ENCODE measurements at places on chromosomes 11 and 22. TPM values are rescaled to one million over a fixed set of nuclear protein-coding genes. Genes with fewer than 3 reads are reported as not detected.

DNA sequence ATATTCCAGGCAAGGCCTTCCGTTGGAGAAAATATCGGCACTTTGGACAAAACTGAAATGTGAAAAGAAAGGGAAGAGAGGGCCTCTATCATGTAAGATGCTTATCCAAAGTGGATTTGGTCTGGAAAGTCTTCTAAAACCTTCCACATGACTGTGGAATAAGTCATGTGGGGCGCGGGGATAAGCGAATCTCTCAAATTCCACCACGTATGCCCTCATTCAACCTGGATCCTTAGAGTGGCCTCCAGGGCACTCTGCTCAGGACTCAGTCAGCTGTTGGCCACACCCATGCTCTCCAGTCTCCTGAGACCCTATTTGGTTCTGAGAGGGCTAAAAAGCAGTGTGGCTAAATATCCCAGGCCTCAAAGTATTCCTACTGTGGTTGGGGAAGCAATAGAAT, 2.0 kb upstream of the TIMP3 start:
- no peak for DNase-seq

GRCh38 chr11:110308071-110308470, 11.7 kb upstream of the RDX start:
- DNase-seq = no peak

DNA sequence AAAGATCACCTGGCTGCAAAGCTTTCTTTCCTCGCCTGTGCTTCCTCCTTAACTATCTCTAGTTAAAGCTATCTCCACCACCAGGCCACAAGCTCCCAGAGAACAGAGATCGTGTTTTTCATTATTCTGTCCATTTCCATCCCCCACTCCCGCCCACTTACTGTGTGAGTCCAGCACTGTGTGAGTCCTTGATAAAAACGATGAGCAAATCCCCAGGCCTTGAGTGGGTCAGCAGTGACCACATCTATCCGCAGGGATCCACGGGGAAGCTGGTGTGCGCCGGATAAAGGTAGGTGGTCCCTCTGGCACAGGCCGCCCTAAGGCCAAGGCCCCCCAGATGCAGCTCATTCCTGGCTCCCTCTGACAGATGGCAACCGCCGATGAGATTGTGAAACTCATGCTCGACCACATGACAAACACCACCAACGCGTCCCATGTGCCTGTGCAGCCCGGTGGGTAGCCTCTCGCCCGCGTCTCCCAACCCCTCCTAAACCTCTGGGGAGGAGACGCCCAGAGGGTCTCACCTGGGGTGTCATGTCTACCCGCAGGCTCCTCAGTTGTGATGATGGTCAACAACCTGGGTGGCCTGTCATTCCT, 9.3 kb downstream of the TKFC start:
- DNase-seq = no peak

GRCh38 chr11:93704237-93704636, 37.1 kb downstream of the TAF1D start:
- DNase-seq = no peak

DNA sequence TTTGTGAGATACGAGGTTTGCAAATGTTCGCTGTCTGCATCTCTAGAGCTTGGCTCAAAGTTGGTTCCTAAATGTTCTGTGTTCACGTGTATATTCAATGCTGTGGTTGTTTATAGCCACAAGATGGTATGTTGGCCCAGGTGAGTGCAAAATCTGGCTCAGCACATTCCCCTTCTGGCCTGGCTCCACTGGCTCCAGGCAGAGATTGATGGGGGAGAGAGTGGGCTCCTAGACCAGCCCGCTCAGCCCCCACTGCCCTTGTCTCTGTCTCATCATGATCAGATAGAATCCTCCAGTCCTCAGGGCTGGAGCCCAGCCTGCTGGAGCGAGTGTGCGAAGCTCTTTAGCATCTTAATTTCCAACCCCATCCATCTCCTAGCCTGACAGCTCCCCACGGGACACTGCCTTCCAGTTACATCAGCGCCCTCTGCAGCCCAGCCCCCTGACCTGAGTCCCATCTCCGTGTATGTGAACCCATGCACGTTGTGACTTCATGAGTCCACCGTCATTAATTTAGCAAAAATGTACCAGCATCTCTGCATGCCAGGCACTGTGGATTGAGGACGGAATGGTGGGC, 2.0 kb downstream of the P2RX3 start:
- no peak for DNase-seq

DNA sequence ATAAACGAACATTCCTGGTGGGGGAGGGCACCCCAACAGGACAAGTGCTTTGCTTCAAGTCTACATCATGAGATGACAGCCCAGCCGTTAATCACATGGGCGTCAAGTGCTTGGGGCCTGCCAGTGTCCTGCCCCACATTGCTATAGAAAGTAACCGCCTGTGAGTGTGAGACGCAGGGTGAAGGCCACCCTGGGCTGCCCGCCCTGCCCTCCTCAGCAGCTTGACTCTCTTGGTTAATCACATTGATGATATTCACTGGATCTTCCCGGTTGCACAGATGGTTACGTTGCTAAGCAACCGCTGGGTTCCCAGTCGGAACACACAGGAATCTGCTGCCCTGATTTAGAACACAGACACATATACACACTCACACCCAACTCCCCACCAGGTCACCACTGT, 79.3 kb downstream of the CTTN start:
- peak; percentile 17 for DNase-seq

GRCh38 chr11:499201-500076, 7.6 kb downstream of the RNH1 start:
- no peak for DNase-seq

DNA sequence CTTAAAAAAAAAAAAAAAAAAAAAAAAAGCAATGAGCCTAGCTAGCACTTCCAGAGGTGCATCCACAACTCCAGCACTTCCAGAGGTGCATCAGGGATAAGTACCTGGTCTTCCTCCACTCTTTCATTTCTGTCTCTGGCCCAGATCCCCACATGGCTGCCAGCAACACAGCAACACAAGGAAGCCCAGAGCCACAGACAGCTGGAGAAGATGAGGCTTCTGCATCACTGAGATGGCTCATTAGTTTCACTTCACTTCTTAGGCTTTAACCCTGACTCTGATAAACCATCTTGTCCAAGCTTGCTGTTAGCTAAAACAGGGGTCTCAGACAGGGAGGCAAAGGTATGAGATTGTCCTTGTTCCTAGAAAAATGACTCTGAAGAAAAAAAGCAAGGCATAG, 35.6 kb downstream of the PC start:
- DNase-seq = no peak

DNA sequence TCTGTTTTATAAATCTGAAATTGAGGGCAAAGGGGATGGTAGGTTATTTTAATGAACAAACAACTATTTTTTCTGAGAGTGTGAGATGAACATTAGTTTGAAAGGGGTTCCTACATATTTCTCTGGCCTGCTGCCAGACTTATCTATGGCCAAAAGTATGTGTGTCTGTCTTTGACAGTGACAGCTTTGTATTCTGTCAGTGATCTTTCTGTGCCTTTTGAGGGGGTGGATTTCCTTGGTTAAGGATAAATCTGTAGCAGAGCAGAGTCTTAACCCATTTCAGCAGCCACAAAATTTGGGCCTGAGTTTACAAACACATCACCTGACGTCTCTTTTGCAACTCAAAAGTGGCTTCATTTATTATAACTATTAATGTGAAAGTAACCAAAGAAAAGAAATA, 30.9 kb downstream of the ZFTA start:
- no peak for DNase-seq

DNA sequence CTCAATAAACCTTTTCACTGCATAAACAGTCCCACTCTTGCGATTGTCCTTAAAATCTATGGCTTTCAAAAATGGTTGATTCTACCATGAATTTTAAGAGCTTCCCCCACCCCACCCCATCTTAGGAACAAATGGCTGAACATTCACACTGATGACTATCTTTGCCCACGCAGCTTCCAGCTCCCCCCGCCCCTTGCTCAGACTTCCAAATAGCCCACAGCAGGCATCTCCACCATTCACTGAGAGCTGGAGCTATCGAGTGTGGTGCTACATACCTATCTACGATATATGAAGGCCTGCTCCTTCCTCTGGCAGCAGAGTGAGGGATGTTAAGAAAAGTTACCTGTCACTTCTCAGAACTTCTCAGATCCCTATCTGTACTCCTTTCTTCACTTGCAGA, 26.7 kb downstream of the EIF3F start:
- no peak for DNase-seq

- peak; percentile 13 for DNase-seq
Measured at GRCh38 chr22:33303099-33303498, 244.9 kb upstream of the SYN3 start.

GRCh38 chr11:30109774-30110173, 92.9 kb upstream of the KCNA4 start:
- no peak for DNase-seq

DNA sequence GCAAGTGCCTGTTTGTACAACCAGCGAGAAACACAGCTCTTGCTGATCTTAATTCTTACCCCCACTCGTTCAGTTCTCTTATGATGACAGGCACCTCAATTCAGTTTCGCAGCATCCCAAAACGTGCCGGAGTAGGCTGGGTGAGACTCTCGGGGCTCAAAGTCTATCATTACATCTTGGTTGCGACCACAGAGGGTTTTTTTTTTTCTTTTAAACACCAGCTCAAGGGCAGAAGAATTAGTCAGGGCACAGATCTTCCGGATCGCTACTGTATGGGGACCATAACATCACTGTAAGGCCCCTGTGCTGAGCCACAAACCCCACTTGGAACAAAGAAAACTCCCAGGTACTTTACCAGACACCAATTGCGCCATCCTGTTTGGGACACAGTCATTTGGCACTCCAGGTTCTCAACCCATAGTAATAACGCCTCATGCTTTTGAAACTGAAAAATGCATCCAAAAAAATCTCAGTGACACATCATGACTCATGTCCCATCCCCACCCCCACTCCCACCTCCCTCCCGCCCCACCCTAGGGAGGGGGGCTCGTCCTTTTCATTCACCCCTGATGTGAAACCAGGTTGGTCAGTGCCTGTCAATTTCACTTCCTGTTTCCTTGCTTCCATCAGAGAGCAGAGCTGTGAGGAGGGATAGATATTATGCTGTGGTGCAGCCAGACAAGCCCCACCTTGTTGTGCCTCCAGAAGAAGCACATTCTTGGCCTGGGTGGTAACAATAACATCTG, 41.0 kb upstream of the CD5 start:
- DNase-seq = no peak

- no peak for DNase-seq
Measured at GRCh38 chr11:82675838-82676237, 57.8 kb downstream of the FAM181B start.

- DNase-seq = peak; percentile 84
Measured at GRCh38 chr11:4393209-4393857, at the start of gene TRIM21. Gene TRIM21 (minus strand): TSS chr11:4393702. CDS start chr11:4390409, 3,293 bp downstream.

DNA sequence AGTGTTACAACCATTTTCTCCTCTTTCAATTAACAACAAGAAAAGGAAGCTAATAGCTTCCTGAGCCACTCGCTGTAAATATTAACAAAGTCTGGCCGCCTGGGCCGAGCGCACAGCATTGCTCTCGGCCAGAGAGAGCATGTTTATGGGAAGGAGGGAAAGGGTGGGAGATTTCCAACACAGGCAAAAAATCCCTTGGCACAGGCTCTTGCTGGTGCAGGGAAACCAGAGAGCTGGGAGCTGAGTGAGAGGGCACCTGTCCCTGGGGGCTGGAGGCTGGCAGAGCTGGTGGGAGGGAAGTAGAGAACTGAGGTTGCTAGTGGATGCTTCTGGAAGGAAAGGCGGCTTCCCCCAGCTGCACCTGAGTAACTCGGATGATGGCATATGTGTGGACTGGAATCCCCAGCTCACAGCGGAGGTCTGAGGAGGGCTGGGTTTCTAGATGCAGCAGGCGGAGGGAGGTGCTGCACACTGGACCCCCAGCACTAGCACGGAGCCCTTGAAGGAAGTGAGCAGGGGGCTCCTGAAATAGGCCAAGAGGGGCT, 59.6 kb downstream of the FLRT1 start:
- DNase-seq = no peak

- DNase-seq = no peak
Measured at GRCh38 chr11:72222106-72222891, 2.3 kb upstream of the INPPL1 start.

- DNase-seq = no peak
Measured at GRCh38 chr11:116233561-116233960, 539.2 kb downstream of the BUD13 start.

The DDX10 gene
- polyA plus RNA-seq = 27.2 TPM

The DNAJB7 gene
- polyA plus RNA-seq = 0.91 TPM

The RHOD gene
- 14.7 TPM for polyA plus RNA-seq

The ART5 gene
- polyA plus RNA-seq = 2.4 TPM

The C11orf21 gene
- polyA plus RNA-seq = 2.0 TPM

The GDPD4 gene
- polyA plus RNA-seq = 0.56 TPM

Measured in muscle of back (tissue), 13 donors.